AG20443 (cell line): ENCODE measurements at places on chromosomes 6 and 20.

DNA sequence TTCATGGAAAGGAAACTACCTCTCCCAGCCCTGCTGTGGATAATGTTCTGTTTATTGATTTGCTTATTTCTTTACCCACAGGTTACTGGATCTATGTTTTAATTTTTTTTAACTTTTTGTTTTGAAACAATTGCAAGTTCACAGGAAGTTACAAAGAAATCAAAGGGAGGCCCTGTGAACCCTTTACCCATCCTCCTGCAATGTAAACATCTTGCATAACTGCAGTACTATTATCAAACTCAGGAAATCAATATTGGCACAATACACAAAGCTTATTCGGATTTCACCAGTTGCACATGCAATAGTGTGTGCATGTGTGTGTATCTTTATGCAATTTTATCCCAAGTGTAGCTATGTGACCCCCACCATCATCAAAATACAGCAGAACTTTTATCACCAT, 398.0 kb downstream of the BTBD3 start:
- no peak for DNase-seq

DNA sequence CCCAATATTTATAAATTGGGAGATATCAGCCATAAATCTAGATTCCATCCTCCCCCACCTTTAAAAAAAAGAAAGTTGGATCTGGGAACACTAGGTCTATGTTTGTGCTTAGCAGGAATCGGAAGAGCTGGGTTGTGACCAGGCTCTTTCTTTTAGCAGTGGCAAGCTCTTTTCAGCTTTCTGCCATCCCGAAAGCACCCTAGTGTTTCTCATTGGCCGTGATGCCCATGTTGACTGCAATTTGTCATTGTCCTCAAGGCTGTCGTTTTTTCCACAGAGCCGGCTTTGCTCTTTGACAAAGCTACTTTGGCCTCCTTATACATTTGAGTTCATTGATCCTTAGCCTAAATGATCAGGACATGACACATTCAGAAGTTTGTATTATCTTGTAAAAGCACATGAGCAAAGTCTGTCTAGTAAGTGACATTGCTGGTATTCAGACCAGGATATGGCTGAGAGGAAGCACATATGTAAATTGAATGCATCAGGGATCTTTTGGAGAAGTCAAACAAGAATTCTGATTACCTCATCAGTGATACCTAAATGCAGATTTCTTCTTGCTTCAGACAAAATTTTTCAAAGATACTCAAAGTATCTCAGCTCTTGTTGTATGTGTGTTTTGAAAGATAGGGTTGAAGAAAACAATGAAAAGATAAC, 50.1 kb downstream of the CARMIL1 start:
- no peak for DNase-seq

DNA sequence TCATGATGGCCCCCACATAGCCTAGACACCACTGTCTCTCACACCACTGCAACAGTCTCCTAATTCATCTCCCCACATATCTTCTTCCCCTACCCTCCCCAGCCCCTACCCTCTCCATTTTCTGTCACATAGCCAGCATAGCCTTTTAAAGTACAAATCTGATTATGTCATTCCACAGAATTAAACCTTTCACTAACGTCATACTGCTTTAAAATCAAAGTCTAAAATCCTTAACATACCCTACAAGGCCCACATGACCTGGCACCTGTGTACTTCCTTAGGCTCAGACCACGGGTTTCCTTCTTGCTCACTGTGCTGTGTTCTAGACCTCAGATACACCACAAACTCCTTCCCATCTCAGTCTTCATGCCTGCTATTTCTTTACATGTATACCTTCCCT, 5.9 kb downstream of the OSTM1 start:
- no peak for DNase-seq

DNA sequence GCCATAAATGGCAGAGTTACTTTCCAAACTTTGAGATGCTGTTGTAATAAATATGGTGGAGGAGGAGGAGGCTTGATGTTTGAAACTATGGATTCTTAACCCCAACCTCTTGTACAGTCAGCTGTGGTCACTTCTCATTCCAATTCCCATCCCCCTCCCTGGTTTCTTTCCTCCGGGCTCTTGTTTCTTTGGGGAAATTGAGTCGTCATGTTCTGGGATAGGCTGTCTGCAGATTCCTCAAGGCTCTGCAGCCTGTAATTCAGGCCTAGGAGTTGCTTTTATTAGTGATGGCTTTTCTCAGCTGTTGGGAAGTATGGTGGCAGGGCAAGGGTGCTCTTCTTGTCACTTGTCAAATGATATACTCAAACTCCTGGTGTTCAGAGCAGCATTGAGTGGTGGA, 2.6 kb downstream of the PTK7 start:
- DNase-seq, result peak; percentile 35

DNA sequence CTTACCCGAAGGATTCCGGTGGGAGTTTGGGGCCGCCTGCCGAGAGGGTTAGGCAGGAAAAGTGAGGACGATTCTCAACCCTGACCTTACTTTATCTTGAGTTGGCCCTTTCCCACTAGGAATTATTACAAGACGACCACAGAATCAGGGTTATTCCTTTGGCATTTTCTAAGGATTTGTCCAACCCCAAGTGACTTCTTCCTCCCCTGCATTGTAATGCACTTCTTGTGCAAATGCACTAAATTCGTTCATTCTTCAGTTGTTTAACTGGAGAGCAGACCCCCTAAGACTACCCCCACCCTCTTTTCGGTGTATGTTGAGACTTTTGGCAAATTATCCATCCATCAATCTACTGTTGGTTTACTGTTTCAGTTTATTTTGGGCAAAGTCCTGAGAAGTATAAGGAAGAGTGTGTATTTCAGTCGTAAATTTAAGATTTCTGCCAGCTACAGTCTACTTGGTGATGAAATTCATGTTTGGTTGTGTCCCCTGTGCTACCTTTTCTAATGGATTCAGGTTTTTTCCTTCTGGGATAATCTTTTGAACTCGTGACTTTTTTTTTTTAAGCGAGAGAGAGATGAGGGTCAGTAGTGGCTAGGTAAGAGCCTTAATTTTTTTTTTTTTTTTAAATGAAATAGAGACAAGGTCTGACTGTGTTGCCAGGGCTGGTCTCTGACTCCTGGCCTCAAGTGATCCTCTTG, 611 bp upstream of the TMEM217 start:
- no peak for DNase-seq
